ENCODE measurements at places on chromosomes 12 and 14.

- no peak for DNase-seq
These were observed 663.4 kb downstream of the SLC16A7 start for GRCh38 chr12:60259225-60259624.

DNA sequence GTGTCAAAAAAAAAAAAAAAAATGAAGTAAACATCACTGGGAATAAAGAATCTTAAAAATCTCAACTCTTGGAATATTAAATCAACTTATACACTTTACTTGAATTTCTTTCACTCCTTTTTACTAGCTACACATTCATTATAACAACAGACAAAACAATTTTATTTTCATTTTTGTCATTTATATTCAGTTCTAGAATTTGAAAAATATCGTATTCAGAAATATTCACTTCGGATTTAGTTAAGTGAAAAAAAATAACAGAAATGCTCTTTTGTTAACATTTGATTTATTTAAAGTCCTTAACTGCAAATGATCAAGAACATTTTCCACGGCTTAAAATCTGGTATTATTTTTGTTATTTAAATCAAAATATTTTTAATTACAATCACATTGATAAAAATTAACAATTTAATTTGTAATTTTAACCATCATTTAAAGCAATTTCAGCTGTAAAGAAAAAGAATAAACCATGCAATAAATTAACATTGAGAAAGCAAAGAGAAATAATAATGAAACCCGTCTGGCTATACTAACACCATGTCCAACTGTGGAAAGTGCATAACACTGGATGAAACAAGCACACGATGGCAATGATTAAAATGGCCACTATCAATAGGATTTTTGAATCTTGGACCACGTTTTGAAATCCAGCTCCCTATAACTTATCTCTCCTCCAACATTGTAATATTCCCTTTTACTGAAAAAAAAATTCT is 5.2 kb downstream of the FOXA1 start:
- DNase-seq: no peak

DNA sequence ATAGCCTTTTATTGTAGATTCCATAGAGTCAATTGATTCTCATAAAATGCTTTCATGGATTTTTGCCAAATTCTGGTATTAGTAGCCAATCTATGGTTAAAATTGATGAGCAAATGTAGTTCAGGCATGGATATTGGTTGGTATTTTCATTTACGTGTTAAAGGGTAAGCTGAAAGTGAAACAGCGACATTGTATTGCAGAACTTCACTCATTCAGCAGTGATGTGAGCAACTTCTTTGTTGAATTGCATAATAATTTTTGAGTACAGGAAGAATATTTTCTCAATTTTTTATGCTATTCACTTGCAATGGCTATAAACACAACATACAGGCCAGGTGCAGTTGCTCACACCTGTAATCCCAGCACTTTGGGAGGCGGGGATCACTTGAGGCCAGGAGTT is 24.2 kb upstream of the FAM222A start:
- no peak for DNase-seq

- peak; percentile 42 for DNase-seq
These were observed 17.4 kb upstream of the GALNT16 start for GRCh38 chr14:69242311-69243224.

DNA sequence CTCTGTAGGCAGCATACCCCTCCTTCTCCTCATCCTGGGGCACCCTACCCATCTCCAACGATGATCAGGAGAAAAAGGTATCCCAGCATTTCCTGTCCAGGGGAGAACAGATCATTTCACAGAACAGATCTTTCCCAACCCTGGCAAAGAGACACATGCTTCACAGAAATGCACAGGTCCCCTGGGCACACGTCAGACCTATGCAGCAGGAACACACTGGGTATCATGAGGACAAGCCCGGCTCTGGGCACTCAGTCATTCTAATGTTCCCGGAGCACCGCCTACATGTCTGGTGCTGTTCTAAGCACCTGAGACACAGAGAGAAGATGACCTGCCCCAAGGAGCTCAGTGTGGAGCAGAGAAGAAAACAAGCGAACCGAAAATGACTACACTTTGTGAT is 56.2 kb downstream of the ACTN1 start:
- no peak for DNase-seq

GRCh38 chr14:95322651-95323050 is 2.9 kb upstream of the CLMN start:
- DNase-seq: no peak

- no peak for DNase-seq
These were observed 53.2 kb upstream of the PKP2 start for GRCh38 chr12:32949815-32950214.

DNA sequence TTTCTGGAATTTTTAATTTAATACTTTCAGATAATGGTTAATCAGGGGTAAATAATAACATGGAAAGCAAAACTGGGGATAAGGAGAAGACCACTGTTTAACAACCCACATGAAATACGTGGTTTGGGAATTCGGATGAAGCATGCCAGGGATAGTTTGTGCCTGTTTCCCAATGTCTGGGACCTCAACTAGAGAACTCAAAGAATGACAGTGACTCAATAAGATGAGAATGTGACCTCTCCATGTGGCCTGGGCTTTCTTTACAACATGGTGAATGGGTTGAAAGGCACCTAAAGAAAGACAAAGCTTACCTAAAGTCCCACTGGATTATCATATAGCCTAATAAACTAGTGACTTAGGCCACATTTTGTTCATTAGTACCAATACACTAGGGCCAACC is 460.3 kb upstream of the LRFN5 start:
- no peak for DNase-seq

GRCh38 chr14:22071006-22071405 is 397.4 kb upstream of the OR4E1 start:
- DNase-seq: peak; percentile 47

DNA sequence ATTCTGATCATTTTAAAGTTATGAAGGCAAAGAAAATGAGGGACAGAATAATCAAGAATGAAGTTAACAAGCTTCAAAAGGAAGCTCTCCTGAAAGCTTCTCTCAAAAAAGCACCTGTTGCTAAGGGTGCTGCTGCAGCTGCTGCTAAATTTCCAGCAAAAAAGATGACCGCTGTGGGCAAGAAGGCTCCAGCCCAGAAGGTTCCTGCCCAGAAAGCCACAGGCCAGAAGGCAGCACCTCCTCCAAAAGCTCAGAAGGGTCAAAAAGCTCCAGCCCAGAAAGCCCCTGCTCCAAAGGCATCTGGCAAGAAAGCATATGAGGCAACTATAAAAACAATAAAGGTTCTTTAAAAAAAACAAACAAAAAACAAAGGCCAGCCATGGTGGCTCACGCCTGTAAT is 52.7 kb upstream of the NR2C1 start:
- DNase-seq: no peak

- DNase-seq: no peak
These were observed 86.6 kb downstream of the PPP1R12A start for GRCh38 chr12:79848339-79848738.

GRCh38 chr14:71122866-71123565 is 215.8 kb downstream of the PCNX1 start:
- no peak for DNase-seq

- DNase-seq: no peak
These were observed 35.3 kb downstream of the DICER1 start for GRCh38 chr14:95121911-95122620.

GRCh38 chr12:111638556-111638955 is 39.4 kb upstream of the ATXN2 start:
- no peak for DNase-seq

DNA sequence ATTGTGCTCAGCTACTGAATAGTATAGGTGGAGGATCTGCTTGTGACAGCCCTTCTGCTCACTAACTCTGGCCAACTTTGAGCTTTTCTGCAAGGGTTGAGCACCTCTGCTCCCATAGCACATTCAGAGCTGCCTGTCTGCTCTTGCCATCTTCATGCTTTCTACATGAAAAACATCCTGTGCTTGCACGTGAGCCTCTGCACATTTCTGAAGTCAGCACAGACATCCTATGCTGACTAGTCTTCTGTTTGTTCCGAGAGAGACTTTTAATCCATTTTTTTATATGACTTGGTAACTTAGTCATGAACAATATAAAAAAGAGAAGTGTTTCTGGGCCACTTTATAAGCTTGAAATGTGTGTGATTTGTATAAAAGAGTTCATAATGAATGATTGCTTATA is 969.3 kb downstream of the TMTC2 start:
- no peak for DNase-seq

DNA sequence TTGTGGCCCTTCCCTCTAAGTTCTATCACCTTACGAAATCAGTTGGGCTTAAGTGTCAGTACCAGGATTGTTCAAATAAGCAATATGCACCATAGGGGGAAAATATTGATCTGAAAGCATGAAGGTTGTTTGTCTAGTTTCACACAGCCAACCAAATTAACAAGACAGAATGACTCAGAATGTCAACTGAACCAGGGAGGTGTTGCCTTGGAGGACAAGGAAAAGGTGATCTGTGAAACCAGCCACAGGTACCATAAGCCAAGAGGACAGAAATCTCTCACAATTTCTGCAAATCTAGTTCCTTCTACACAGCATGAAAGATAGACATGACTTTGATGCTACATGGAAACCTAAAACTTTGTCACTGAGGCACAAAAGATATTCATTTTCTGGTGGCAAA is 297.9 kb downstream of the BCL11B start:
- no peak for DNase-seq

- DNase-seq: no peak
These were observed 54.0 kb upstream of the ELK3 start for GRCh38 chr12:96140174-96140573.

- DNase-seq: no peak
These were observed 17.1 kb downstream of the POMT2 start for GRCh38 chr14:77303417-77304156.

DNA sequence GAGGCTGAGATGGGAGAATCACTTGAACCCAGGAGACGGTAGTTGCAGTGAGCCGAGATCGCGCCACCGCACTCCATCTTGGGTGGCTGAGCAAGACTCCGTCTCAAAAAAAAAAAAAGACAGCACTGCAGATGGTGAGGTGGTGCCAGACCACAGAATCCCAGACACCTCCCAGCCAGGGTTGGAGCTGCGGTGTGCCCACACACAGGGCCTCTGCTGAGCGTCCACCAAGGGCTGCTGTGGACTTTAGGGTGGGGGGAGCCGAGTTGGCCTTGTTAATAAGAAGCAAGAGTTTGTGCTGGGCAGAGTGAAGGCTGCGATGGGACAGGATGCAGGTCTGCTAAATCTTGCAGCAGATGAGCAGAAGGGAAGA is 14.2 kb downstream of the KMT5A start:
- no peak for DNase-seq

DNA sequence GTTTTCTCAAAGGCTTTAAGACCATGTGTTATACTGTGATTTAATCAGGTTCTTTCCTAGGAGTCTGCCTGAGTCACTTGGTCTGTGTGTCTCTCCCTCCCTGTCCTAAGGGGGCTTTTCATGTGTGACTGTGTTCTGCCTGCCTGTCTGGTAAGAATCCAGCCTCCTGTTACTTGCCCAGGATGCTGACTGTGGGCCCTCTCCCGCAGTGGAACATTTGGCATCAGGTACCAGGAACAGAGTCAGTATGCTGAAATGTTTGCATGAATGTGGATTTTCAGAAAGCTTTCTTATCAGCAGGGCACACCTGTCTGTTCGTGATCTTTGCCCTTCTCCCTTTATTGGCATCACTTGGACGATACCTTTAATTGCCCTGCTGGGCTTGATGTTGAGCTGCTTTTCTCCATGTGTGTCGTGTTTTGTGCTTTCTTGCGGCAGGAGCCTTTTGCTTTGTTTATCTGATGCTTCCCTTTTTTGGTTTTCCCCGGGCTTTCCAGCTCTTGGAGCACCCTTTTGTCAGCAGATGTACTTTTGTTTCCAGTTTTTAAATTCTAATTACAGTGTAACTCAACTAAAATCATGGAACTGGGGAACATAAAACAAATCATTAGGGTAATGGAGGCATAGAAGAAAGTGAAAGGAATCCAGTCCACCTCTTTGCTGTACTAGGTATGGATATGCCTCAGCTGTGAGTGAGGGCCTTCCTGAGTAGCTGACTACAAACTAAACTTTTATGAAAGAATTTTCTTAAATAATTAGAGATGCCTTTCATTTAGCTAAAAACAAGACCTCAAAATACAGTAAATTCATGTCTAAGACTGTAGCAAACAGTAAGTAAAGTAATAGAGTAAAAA is 72.5 kb downstream of the TRAF3 start:
- no peak for DNase-seq
